Right hindlimb (tissue), 1 donor: ENCODE measurements at places on chromosomes 13 and 19.

DNA sequence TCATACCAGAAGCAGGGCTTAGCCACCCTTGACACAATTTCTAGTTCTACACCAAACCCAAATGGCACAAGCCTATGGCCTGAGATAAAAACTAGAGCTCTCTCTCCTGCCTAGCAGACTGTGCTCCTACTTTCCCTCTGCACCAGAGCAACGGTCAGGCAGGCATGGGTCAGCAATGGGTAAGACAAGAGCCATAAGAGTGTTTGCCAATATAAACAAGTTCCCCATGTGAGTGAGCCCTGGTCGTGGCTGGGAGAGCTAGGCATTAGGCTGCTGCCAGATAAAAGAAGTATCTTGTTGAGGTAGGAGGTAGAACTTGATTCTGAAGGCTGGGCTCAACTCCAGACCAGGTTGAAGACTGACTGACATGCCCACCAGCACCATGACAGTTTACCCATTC is 1979.1 kb downstream of the OLFM4 start:
- no peak for DNase-seq

DNA sequence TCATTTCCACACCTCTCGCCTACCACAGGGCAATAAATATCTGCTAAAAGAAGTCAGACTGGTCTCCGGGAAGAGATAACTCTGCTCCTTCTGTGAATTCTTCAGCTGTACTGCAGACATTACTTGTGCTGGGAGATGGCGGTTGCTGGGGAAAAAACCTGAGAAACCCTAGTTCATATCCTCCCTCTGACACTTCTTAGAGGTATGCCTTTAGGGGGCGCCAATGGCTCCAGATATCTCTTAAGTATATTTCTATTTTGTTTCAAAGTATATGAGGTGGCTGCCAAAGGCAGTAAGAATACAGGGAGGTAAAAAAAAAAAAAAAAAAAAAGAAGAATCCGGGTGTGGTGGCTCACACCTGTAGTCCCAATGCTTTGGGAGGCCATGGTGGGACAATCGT is 175.2 kb downstream of the PAN3 start:
- DNase-seq, result no peak

- no peak for DNase-seq
Observed at GRCh38 chr19:645912-646778, 6.5 kb downstream of the FGF22 start.

- no peak for DNase-seq
Observed at GRCh38 chr19:41386442-41386841, 10.1 kb downstream of the TMEM91 start.

- no peak for DNase-seq
Observed at GRCh38 chr13:91078093-91078679, 269.3 kb upstream of the MIR17HG start.

- no peak for DNase-seq
Observed at GRCh38 chr13:28384789-28385188, 110.1 kb downstream of the FLT1 start.

DNA sequence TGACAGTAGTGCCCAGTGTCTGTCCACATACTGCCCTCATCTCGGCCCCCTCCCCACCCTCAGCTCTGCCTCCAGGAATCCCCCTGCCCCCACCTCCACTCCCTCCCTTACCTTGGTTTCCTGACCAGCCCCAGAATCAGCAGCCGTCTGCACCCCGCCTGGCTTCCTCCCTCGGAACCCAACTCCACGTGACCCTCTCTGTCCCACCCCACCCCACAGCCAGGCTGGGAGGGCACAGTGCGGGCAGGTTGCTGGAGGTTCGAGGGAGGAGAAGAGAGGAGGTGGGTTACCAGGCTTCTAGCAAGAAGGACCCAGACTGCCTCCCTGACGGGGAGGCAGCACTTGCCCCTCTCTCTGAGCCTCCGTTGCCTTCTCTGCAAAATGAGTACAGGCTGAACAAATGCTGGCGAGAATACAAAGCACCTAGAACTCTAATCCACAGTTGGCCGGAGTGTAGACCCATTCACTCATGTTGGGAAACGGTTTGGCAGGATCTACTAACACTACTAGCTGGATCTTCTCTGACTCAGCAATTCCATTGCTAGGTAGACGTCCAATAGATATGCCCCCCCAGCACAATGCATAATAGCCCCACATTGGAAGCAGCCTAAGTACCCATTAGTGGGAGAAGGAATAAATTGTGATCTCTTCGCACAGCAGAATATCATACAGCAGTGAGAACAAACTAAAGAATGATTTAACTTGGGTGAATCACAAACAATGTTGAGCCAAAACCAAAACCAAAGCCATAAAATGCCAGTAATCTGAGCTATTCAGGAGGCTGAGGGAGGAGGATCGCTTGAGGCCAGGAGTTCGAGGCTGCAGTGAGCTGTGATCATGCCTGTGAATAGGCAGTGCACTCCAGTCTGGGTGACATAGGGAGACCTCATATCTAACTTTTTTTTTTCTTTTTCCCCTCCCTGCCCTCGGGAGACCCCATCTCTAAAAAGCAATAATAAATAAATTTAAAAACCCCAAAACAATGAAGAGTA is at the start of gene RASAL3:
Gene RASAL3, minus strand, starts transcription at position 151 of the 992 bp plus-strand sequence. CDS start 186 bp downstream, outside the sequence.
- DNase-seq, result no peak

DNA sequence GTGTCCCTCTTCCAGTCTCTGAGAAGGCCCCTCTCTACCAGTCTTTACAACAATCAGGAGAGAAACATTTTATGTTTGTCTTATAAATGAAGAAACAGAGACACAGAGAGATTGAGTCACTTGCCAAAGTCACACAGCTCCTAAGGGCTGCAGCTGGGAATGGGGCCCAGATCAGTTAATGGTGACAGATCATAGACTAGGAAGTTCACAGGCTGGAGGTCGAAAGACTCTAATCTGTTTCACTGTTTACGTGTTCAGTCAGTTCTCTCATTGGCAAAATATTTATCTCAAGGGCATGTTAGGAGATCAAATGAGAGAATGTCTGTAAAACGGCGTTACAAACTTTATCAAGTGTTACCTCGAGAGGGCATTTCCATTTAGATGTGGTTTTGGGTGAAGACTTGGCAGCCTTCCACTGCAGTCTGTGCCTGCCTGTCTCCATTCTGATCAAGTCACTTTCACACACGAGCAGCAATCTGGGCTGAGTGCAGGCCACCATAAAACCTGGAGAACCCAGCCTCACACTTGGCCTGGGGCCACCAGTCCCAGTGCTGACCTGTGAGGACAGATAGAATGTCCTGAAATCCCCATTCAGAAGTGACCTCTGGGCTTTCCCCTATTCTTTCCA is 65.1 kb downstream of the SIAH3 start:
- DNase-seq, result no peak
